ENCODE measurements at places on chromosomes 16 and 17.

- DNase-seq = no peak
Observed at GRCh38 chr17:1179818-1180742, at the start of gene ABR. Gene ABR, minus strand, starts transcription at chr17:1179981. Its CDS starts 254 bp downstream, at chr17:1179727.

- DNase-seq = peak; percentile 31
Observed at GRCh38 chr16:74999609-75000480, 1.0 kb downstream of the ZNRF1 start.

DNA sequence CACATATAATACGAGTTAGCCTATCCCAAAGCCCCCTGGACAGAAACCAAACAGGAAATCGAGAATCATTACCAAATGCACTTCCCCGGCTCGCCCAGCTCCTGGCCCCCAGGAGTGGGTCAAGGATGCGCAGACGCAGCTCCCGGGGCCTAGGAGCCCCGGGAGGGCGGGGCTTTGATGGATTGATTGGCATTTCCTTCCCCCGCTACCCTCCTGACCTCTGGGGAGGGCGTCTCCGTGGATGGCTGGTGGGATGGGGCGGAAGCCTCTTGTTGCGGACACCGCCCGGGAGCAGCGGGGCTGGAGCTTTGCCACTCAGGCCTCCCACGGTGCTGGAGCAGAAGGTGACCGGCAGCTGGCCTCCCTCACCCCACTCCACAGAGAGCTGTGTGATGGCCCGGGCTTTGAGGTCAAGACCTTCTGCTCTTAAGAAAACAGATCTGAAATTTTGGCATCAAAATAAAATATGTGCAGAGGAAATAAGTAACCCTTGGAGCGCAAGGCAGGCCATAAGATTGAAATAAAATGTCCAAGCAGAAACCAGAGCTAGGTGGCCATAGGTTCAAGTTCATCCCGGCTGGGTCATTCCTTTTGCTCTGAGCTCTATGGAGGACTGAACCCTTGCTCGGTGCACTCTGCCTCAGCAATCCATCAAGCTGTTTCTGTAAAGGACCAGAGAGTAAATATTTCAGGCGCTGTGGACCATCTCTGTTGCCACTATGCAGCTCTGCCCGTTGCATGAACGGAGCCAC, 262.3 kb downstream of the SOX9 start:
- DNase-seq = no peak

DNA sequence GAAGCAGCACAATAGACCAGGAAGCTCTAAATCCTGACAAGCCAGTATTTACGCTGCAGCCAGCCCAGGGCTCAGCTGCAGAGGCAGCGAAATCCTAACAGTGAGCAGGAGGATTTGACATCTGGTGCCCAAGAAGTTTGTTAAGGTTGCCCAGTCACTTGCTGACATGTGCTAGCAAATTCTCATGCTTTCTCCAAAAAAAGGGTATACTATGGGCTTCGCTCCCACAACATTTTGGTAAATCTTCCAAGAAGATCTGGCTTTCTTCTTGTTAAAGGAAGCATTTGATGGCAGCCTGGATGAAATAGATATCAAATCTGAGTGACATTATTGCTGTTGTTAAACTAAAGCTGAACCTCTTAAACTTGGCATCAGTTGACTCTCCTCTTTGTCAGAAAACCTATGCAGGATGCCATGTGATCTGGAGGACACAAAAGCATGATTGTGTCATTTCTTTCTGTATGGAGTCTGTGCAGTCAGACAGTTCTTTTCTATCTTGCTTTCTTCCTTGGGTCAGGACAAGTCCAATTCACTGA, 949.7 kb upstream of the RBFOX1 start:
- no peak for DNase-seq

DNA sequence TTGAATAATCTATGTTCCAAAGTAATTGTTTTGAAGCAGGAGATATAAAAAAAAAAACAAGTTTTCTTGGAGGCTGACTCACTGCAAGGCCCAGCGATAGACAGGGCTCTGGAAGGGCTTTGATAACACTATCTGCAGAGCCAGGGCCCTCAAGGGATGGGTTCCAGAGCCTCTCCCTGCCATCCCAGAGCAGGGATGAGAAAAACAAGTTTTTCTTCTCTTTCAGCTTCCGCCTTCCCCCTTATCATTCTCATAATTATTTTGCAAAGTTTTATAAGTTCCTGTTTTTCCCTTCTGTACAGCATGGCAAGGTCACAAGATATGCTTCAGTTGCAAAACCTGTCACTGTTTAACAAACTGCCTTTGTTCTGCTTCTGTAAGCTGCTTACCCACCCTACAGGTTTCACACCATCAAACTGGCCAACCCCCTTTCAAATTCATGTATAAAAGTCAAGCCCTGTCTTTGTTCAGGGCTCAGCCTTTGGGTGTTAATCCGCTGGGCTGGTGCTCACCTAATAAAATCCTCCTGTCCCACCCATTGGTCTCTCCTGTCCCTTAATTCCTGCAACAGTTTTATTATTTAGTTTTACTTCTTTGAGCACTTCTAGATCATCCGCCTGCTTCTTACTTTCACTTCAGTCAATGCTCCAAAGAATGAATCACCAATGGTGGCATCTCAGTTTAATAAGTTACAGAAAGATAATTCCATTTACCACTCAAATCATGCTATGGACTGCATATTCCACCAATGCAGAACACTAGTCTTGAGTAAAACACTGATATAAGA, 5.6 kb upstream of the THUMPD1 start:
- DNase-seq = no peak

DNA sequence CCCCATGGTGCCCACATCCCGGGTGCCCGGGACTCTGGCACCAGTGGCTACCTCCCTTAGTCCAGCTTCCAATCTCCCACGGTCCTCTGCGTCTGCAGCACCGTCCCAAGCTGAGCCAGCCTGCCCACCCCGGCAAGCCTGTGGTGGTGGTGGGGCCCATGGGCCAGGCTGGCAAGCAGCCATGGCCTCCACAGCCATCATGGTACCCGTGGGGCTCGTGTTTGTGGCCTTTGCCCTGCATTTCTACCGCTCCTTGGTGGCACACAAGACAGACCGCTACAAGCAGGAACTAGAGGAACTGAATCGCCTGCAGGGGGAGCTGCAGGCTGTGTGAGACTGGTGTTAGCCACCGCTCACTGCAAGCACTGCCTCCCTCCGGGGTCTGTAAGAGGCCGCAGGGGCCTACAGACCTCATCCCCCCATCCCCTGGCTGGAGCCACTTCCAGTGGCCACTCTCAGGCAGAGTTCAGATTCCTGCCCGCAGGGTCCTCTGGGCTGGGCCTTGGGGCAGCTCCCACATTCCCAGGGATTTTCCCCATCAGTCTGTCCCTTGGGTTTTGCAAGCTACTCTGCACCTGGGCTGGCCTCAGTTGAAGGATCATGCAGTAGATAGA, 3.9 kb upstream of the SETD1A start:
- DNase-seq = peak; percentile 85
